ENCODE measurements at places on chromosomes 6 and 20.

DNA sequence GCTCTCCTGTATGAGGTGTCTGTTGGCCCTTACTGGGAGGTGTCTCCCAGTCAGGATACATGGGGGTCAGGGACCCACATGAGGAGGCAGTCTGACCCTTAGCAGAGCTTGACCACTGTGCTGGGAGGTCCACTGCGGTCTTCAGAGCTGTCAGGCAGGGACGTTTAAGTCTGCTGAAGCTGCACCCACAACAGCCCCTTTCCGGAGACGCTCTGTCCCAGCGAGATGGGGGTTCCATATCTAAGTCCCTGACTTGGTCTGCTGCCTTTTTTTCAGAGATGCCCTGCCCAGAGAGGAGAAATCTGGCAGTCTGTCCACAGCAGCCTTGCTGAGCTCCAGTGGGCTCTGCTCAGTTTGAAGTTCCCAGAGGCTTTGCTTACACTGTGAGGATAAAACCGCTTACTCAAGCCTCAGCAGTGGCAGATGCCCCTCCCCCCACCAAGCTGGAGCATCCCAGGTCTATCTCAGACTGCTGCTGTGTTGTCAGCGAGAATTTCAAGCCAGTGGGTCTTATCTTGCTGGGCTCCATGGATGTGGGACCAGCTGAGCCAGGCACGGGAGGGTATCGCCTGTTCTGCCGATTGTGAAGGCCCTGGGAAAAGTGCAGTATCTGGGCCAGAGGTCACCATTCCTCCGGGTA is 36.3 kb upstream of the IBTK start:
- no peak for DNase-seq

- DNase-seq = no peak
These were observed 4.9 kb downstream of the SLC22A2 start for GRCh38 chr6:160253714-160254113.

- no peak for DNase-seq
These were observed 476.9 kb downstream of the KHDRBS2 start for GRCh38 chr6:61809004-61809595.

GRCh38 chr6:119978274-119978889 is 628.8 kb upstream of the MAN1A1 start:
- DNase-seq = no peak

- DNase-seq = no peak
These were observed 61.1 kb upstream of the SCAF8 start for GRCh38 chr6:154672086-154672485.

- DNase-seq = no peak
These were observed 66.0 kb upstream of the RIN2 start for GRCh38 chr20:19692100-19692499.

Measured in AG04449 (cell line).